ENCODE measurements at places on chromosomes 11 and 22. TPM values are rescaled to one million over a fixed set of nuclear protein-coding genes. Genes with fewer than 3 reads are reported as not detected.
A peak's percentile ranks its signal among the peaks of the same experiment; 100 is the strongest.

DNA sequence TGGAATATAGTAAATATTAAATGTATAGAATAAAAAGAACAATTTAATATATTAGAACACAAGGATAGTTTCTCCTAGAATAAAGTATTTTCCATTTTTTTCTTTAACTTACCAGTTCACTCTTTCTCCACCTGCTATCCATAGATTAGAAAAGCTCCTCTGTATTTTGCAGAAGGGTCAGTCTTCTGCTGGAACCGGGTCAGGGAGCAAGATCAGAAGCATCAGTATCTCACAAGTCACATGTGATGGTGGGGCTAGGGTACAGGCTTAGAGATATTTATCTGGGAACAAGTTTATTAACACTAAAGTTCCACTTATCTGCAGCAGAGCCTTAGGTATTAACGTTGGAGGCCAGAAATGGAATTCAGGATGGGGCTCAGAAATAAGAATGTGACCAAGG, 17.3 kb upstream of the OR52A1 start:
- DNase-seq: no peak

GRCh38 chr11:85040166-85040565, 587.0 kb downstream of the DLG2 start:
- DNase-seq: no peak

- DNase-seq: peak; percentile 20
Measured at GRCh38 chr11:60310407-60310998, 16.6 kb upstream of the MS4A6E start.

GRCh38 chr11:70736937-70737640, 338.8 kb downstream of the CTTN start:
- no peak for DNase-seq

DNA sequence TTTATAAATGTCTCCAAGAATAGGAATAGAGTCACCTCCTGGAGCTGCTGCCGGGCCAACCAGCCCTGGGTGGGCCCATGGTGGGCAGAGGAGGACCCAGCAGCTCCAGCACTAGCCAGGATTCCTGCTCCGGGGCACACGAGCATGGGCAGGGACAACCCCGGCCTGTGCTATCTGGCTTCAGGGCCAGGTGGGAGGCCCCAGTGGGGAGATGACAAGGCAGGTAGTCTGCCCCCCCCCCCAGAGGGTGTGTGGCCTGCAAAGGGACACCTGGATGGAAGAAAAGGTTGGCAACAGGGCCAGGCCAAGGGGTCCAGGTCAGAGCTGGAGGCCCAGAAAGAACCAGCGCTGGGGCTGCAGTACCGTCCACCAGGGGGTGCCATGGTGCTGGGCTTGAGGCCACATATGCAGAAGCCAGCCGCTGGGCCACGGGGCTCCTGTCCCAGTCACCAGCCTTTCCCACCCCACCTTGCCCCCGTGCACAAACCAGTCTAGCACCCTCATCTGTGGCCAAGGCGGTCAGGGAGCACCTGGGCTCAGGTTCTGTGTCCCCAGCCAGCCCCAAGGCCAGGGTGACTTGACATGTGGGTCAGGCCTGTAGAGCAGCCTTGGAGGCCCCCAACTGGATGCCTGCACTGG, 3.4 kb downstream of the TSPAN32 start:
- DNase-seq: no peak

DNA sequence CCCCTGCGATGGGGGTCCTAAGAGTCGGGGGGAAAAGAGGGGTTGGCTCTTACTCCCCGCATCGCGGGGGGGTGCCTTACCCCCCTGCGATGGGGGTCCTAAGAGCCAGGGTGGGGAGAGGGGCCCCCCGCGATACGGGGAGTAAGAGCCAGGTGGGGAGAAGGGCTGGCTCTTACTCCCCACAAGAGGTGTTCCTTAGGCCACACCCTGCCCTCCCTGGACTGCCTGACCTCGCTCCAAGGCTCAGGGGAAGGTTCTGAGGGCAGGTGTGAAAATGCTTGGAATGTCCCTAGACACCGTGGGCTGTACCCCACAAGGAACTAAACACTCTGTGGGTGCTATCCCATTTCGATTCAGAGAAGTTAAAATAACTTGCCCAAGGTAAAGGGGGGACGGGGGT, 7.8 kb downstream of the UNC93B1 start:
- DNase-seq: no peak

The NCAM1 gene
- polyA plus RNA-seq: 132 TPM

All from forelimb muscle (tissue), 1 donor.